ENCODE measurements at places on chromosomes 3 and 15.

DNA sequence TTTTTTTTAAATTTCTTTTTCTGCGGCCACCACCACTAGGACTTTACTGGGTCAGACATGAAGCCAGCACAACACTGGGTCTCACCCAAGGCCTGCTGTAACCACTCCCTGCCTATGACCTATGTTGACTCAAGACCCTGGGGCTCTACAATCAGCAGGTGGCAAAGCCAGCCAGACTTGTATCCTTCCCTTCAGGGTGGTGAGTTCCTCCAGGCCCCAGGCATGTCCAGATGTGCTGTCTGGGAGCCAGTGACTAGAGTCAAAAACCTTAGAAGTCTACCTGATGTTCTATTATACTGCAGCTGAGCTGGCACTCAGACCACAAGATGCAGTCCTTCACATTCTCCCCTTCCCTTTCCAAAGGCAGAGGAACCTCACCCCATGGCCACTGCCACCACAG is 31.6 kb upstream of the CLDN18 start:
- DNase-seq = no peak

GRCh38 chr3:73540969-73541740 is 83.6 kb downstream of the PDZRN3 start:
- DNase-seq = no peak

DNA sequence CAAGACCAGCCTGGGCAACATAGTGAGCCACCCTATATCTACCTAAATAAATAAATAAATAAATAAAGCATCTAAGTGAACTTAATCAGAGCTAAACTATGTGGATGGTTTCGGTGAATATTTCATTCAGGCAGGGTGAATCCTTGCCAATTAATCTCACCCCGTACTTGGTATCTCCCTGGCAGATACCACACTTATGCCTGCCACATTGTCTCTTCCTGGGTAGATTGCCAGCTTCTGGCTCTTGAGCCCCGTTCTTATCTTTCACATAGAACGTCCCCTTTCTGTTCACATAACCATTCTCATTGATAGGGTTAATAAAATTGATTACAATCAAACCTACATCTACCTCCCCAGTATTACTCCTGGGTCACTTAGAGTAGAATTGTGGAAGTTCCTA is 7.0 kb downstream of the SNAP23 start:
- no peak for DNase-seq

DNA sequence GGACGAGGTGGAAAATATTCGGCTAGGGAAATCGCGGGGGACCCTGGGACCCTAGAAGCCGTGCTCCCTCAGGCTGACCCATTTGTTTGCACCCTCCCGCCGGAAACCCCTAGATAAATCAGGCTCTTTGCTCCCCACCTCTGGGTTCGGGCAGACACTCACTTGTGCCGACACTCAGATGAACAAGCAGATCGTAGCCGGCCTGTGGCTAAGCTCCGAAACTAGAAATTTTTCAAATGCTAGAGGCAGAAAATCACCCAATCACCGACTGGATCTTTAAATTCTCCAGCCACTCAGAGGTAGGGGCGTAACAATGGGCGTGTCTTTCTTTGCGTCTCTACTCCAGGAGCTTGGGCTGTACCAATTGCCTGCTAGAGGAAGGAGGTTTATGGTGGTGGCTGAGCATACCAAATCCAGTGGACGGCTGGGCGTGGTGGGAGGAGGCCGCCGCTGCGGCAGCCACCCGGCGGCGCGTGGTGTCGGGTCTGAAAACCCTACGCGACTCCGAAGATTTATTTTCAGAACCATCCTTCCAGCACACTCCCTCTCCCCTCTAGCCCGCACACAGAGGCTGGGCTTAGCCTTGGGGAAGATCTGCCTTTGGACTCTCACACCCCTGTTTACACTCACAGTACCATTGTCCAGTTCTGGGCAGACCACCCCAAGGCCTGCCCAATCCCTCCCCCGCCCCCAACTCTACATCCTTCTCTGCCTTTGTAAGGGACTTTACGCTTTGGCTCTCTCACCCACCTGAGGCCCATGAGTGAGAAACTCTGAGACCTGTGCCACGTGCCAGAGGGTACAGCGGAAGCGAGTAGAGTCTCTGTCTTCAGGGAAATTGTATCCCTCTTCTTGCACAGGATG is at the start of gene PIF1:
TSS of gene PIF1 (minus strand) at position 217 of the 864 bp plus-strand sequence. CDS start 1,312 bp downstream, outside the sequence.
- peak; percentile 99 for DNase-seq

DNA sequence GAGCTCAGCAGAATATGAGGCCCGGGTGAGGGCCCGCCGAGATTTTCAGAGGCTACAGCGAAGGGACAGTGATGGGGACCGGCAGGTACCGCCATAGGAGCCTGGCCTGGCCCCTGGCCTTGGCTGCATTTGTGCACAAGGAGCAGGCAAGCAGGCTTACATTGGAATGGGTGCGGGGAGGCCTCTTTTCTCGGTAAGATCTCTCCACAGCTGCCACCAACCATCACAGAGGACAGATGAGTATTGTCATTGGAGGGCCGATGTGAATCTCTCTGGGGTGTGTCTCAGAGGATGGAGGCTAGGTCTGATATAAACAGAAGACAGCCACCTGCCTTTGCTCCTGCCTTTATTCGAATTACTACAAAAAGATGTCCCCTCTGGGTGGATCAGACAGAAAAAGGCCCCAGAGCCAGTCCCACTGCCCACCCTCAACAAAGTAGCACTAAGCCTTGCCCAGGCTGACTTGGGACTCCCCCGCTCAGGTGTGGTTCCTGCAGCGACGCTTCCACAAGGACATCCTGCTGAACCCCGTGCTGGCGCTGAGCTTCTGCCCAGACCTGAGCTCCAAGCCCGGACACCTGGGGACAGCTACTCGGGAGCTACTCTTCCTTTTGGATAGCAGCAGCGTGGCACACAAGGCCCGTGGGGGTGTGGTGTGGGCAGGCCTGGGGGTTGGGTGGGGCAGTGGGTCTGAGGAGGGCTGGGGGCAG is 5.4 kb downstream of the VWA5B2 start:
- no peak for DNase-seq

DNA sequence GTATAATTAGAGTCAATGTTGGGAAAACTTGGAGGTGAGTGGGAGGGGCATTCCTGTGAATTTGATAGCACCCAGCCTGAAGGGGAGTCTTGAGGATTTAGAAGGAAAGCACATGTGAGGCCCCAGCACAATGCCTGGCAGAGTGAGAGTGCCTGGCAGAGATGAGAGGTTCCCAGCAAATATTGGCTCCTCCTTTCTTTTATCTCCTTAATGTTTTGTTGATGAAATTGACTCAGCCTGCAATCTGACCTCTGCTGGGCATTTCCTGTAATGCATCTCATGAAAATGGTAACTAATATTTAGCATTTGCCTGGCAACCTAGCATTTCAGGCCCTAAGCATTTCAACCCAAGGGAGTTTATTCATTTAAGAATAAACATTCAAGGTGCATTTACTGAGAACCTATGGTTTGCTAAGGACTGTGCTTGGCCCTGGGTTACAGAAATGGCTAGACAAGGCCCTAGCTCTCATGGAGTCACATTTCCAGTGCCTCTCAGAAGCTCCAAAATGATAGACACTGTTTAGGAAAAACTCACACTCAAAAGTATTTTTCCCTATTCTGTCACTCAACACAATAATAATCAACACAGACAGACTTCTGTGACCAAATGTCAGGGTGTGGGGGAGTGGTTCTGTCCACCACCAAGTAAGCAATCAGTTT is 19.0 kb downstream of the PDHB start:
- peak; percentile 54 for DNase-seq

DNA sequence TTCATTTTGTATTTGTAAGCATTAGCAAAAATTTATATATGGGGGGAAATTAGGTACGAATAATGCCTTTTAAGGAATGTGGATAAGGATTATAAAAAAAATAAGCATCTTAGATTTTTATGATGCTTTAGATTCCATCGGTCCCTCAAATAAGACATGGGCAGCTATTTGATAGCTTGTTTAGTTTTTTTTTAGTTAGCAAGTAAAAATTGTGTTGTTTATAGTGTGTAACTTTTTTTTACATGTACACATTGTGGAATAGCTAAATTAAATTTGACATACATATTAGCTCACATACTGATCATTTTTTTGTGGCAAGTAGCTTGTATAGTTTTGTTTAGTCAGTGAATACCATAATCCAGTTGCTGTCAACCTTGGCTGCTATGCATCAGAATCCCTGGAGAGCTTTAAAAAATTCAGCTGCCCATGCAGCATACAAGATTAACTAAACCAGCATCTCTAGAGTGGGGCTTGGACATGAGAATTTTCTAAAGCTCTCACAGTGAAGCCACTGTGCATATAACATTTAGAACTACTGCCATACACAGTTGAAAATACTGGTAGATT is 53.9 kb downstream of the TMOD3 start:
- no peak for DNase-seq

DNA sequence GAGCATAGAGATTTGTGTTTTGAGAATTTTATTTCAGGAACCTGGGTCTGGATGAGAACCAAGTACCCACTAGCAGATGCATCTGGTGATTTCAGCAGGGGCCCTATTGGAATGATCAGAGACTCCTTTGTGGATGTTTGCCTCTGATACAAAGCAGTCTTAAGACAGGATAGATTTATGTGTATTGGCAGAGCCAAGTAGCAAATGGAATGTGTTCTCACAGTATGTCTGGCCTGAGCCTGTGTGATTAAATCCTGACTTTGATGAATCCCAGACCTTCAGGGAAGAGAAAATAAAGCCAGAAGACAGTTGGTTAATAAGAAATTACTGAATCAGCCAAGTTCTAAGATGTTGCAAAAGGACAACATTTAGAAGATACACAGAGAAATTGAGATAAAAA is 755.5 kb upstream of the SEMA6D start:
- DNase-seq = no peak

GRCh38 chr15:68559345-68560310 is 19.2 kb upstream of the CORO2B start:
- DNase-seq = peak; percentile 31

GRCh38 chr3:114553949-114554593 is 260.2 kb downstream of the TIGIT start:
- DNase-seq = no peak

DNA sequence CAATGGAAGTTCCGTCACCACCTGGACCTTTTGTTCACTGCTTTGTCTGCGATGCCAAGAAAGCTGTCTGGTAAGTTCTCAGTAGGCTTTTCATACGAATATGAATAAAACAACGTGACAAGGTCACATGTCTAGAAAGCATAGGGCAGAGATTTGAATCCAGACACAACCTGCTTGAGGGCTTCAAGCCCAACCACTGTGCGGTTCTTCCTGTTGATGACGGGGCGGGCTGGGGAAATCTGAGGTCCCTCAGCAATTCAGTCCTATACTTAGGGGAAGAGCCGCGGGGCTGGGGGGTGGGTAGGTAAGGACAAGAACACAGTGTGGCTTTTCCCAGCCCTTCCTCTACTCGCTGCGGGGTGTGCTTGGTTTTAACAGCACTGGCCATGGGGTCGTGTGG is 32.4 kb upstream of the SMAD3 start:
- DNase-seq = no peak

GRCh38 chr3:12830785-12831156 is 10.6 kb downstream of the RPL32 start:
- no peak for DNase-seq

DNA sequence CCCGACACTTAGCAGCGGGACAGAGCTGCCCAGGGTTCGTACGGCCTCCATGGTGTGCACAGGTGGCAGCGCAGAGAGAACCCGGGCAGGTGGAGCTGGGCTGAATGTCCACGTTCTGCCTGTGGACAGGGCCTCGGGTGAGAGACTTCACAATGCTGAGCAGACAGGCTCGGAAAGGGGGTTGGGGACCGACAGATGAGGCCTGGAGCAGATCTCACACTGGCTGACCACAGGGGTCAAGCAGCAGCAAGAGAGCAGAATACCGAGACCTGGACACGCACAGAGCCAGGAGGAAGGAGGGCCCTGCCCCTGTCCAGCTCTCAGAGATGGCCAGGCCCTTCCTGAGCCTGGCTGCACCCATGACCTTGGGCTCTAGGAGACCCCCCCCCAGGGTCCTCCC is 83.0 kb downstream of the VGLL4 start:
- DNase-seq = no peak

- peak; percentile 42 for DNase-seq
Observed at GRCh38 chr3:8769088-8769822, at the start of gene OXTR. OXTR (minus strand) TSS chr3:8769613; CDS start chr3:8768187, 1,426 bp downstream.

- DNase-seq = peak; percentile 84
Observed at GRCh38 chr3:131543714-131544113, 40.9 kb upstream of the MRPL3 start.

DNA sequence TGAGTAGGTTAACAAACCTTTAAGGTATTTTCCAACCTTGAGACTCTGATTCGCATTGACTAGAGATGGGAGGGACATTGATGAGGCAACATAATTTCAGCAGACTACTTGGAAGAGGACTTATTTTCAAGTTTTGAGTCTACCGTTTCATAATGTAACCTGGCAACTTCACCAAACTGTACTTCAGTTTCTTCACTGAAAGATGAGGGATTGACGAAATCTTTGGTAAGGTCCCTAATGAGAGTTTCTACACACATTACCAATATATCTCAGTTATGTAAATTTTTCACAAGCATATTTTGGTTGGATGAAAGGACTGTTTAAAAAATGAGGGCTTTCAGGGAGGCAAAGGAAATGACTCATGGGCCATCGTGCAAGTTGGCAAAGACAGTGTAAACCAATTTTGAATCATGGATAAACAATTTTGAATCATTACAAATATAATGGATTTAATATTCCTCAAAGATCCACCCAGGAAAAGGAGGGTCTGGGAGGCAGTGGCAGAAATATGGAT is 28.7 kb upstream of the SEMA6D start:
- DNase-seq = peak; percentile 12

GRCh38 chr15:99437315-99438223 is 128.2 kb upstream of the MEF2A start:
- DNase-seq = no peak

DNA sequence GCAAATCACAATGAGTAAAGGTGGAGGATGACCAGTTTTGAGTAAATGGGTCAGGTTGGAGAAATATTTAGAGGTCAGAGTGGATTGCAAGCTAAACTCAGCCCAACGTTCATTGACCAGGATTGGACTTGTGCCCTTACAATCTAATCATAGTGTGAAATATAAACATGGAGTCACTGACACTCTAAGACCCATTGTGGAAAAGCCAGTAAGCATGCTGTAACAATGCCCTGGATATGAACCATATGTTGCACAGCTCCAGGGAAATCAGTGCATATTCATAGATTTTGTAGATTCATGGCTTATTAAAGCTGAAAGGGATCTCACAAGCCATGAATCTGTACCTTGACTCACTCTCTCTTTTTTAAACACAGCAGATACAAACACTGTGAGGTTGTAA is 660.2 kb upstream of the LMCD1 start:
- no peak for DNase-seq

GRCh38 chr3:185351396-185351795 is 11.5 kb upstream of the MAP3K13 start:
- no peak for DNase-seq

DNA sequence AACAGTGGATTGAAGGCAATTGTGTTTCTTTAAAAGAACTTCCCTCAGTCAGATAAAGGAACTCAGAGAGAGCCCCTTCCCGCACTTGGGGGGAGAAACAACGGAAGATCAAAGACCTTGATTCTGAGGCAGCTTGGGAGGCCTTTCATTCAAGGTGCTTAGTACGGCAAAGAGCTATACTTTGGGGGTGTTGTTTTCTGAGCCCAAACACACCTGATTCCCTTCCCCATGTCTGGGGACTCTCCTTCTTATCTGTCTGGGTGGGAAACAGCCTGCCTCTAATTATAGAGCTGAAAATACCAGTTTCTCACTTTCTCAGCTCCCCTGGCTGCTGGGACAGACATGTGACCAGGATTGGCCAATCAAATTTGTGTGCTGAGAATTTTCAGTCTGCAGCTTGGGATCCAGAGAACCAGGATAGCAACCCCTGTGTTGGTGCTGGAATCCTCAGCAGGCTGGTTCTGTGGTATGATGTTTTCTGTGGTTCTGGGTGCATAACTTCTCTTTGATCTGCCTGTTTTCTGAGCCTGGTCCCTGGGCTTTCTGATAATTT is 19.4 kb upstream of the IQCF6 start:
- DNase-seq = no peak
